ENCODE measurements at places on chromosomes 3 and 15. TPM values are rescaled to one million over a fixed set of nuclear protein-coding genes. Genes with fewer than 3 reads are reported as not detected.
A peak's percentile ranks its signal among the peaks of the same experiment; 100 is the strongest.

PLA2G4E gene
- not detected for total RNA-seq

FEZF2 gene
- total RNA-seq, result not detected

FBXO40 gene
- not detected for total RNA-seq

ASB14 gene
- total RNA-seq, result not detected

ACTR8 gene
- total RNA-seq, result 47.2 TPM

PODXL2 gene
- total RNA-seq, result 19.6 TPM

GRCh38 chr3:133730993-133731392, 15.2 kb upstream of the TF start:
- DNase-seq, result no peak

- DNase-seq, result no peak
Observed at GRCh38 chr3:88282528-88283241, 132.9 kb downstream of the C3orf38 start.

DNA sequence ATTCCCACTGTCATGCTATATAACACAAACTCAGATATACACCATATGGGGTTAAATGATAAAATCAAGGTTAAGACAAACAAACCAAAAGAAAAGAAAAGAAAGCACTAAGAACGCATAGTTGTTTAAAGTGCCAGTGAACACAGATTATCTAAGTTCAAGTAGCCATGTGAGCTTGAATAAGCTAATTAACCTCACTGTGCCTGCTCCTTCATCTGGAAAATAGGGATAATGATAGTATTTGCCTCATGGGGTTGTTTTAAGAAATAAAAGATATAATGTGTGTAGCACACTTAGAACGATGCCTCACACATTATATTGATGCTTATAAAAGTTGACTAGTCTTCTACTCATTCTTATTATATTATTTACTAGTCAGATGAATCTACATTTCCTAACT, 72.6 kb upstream of the IL12A start:
- no peak for DNase-seq

GRCh38 chr15:50670115-50670514, 16.5 kb downstream of the TRPM7 start:
- no peak for DNase-seq

DNA sequence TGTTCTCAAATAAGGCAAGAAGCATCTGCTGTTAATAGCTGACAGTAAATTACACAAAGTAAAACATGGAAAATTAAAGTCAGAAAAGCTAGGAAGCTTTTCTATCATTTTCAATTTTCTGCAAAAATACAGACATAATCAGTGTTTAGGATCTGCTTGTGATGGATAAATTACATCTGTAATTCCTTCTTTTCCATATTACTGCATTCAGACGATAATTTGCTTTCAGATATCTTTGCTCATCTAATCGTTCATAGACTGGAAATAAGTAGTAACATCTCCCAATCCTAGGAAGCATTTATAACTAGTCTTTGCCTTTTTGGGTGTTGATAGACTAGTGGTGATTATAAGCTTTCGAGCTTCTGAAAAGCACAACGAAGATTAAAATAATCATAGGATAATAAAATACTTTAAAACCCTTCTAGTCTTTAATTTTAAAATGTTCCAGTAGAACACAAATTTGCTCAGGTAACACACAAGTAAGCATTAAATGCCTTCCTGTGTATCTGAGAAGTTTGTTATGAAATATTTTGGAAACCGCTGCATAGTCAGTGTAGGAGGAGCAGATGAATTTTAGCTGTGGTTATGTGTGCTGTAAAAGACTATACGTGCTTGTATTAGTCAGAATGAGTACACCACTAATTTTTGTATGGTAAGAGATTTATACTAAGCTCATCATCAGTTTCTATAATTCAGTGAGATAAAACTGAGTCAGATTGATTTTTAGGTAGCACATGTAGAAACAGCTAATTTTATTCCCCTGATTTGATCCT, 41.0 kb downstream of the MBNL1 start:
- DNase-seq, result no peak

DNA sequence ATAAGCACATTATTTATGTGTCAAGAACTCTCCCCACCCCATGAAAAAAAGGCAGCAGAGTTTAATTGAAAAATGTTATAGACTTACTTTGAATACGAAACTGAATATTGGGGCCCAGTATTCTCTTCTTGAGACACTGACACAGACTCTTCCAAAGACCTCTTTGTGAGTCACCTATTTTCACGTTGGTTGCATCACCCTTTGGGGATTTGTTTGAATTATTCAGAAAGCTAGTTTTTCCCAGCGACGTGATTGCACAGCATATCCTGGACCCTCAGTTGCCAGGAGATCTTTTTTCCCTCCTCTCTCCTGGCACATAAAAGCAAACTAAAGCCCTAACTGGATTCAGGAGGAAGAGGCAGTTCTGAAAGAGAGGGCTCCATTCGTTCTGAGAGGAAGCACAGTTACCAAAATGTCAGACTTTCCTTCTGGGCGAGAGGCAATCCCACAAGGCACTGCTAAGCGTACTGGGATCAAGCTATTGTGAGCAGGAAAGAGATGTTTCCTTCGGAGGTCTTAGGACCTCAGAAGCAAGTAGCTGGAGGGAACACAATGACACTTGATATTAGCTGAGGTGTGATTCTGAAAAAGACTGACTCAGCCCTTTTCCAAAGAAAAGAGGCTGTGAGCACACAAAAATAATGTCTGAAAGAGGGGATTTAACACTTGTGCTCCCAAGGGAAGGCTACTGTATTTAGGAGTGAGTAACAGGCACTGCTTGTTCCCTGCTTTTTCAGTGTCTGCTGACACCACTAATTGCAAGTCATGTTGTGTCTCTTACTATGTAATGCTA, 65.8 kb upstream of the CADPS start:
- no peak for DNase-seq

DNA sequence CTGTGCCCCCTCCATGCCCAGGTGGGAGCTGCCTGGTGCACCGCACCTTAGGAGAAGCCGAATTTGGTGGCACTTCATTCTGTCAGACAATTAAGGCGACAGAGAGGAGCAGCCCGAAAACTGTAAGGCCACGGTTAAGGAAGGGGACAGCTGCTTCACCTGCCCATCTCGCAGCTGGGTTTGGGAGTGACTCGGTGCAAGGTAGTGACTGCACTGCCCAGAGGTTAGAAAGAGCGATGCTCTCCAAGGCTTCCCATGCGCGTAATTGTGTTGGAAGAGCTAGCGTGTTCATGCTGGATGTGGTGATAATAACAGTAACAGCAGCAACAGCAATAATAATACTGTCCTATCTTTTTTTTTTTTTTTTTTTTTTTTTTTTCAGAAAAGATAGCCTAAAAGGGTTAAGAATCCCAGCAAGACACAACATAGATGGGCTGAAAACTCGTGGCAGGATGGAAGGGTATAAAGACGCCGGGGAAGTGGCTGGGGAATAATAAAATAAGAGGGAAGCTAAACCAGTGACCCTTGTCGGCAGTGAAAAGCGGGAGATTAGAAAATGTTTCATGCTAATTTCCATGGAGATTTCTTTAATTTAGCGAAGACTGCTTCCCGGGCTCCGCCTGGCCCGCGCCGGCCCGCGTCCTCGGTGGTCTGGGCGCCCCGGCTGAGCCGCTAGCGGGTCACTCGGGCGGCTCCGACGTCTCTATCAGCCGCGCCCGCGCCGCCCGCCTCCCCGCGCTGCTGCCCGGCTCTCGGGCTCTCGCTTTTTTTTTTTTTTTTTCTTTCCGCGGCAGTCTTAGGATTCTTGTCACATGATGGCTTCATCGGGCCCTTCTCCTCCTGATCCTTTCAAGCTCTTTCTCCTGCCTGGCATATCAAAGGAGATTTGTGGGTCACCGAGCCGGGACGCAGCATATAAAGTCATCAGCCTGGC, 617.1 kb downstream of the NR2F2 start:
- peak; percentile 5 for DNase-seq

GRCh38 chr3:3735919-3736318, 63.3 kb upstream of the LRRN1 start:
- DNase-seq, result no peak

DNA sequence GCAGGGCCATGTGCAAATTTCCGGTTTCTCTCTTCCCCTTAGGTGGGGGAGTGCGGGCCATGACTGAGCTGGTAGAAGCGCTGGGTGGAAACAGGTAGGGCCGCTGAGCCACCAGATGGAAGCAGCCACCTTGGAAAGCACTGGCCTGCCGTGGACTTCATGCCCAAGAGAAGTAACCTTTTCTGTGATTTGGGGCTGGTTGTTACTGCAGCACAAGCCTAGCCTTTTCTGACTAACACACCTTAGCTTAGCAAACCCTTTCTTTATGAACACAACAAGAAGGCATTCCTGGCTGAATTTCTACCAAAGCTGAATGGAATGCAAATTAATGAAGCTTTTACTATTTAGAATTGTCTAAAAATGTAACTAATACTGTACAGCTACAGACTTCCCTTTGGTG, 149.6 kb upstream of the UBE2E1 start:
- no peak for DNase-seq

GRCh38 chr3:157542711-157543500, 39.7 kb upstream of the VEPH1 start:
- DNase-seq, result peak; percentile 48

GRCh38 chr3:70970171-70970570, 613.4 kb downstream of the FOXP1 start:
- no peak for DNase-seq

Measured in renal cortical epithelial cell (primary cell).